A673 (cell line): ENCODE measurements at places on chromosomes 2 and 18.
A peak's percentile ranks its signal among the peaks of the same experiment; 100 is the strongest.

DNA sequence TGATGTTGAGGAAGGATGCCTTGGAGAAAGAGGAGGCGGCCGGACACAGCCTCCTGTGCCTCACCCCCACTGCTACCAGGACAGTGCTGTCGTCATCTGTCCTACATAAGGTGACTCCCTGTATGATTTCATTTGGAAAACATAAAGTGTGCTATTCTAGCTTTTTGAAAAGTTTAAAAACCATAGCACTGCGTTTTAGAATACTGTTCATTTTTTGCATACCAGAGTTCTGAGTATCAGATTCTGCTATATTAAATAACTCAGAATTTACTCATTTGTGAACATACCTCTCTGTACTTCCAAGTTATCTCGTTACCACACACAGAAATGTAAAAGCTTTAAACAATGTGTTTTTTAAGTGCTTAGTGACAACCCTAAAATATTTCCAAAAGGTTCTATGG, 302.9 kb downstream of the LRRTM1 start:
- DNase-seq: no peak

DNA sequence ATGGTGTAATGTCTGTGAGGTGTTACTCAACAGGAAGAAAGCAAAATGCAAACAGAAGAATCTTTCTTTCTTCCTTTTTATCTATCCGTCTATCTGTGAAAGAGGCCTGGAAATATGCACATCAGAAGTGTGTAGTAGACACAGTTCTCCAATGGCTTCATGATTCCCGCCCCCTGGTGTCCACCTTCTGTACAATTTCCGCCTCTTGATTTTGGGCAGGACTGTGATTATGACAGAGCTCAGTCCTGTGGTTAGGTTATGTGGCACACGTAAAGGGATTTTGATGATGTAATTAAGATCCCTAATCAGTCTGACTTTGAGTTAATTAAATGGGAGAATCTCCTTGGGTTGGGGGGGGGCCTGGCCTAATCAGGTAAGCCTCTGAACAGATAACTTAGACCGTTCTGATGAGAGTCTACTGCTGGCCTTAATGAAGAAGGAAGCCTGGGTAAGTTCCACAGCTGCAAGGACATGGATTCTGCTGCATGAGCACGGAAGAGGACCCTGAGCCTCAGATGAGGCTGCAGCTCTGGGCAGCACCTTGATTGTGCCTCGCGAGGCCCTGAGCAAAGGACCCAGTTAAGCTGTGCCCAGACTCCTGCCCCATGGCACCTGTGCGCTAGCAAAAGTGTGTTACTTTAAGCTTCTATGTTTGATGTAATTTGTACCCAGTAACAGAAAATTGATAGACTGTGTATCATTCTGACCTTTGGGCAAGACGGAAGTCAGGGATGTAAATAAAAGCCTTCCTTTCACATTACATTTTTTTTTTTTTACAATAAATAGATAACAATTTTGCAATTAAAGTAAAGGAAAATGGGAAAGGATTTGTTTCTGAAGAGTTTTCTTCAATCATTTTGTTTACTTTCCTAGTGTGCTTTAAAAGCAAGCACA, 11.3 kb upstream of the KCNF1 start:
- peak; percentile 75 for DNase-seq

DNA sequence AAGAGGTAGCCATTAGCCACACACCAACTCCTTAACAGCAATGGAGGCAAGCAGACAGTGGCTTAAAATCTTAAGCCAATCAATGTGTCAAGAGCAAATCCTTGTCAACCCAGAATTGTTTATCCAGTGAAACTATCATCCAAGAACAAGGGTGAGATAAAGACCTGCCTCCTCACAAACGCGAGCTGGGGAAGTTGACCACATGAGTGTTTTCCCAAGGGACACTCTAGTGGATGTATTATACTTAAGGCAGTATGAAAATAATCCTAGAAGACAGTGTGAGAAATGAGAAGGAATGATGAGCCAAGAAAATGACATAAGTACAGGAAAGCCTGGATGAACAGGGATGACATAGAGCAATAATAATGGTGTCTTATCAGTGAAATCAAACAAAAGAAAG, 209.6 kb downstream of the TWIST2 start:
- no peak for DNase-seq

GRCh38 chr18:54240629-54241107, 16.2 kb upstream of the MBD2 start:
- DNase-seq: no peak

DNA sequence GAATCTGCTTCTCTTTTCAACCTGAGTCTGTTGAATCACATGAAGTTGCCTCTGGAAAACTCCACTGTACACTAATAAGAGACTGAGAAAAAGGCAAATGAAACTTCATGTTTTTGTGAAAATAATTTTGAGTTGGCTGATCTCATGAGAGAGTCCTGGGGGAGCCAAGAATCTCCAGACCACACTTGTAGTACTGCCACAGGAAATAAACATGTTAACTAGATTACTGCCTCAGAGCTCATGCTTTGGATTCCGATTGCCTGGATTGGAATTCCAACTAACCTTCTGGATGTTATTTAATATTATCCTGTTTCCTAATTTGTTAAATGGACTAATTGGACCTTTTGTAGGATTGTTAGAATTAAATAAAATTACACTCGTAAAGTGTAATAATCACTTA, 25.2 kb downstream of the NUP35 start:
- peak; percentile 18 for DNase-seq

DNA sequence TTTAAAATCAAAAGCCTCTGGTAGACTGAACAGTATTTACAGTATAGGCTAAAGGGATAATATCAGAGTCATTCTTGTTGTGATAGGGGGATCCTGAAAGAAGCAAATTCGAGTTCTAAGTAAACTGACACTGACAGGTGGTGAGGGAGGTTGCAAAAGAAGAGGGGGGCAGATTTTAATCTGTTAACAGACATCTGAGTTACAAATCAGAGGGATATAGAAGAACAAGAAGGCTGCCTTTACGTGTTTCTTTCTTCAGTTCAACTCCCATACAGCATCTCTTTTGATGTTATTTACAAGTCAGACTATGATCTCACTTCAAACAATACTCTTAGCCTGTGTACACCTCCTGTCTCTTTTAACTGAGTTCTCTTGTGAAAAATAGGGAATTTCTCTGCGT, 16.3 kb upstream of the ITGA4 start:
- DNase-seq: no peak

DNA sequence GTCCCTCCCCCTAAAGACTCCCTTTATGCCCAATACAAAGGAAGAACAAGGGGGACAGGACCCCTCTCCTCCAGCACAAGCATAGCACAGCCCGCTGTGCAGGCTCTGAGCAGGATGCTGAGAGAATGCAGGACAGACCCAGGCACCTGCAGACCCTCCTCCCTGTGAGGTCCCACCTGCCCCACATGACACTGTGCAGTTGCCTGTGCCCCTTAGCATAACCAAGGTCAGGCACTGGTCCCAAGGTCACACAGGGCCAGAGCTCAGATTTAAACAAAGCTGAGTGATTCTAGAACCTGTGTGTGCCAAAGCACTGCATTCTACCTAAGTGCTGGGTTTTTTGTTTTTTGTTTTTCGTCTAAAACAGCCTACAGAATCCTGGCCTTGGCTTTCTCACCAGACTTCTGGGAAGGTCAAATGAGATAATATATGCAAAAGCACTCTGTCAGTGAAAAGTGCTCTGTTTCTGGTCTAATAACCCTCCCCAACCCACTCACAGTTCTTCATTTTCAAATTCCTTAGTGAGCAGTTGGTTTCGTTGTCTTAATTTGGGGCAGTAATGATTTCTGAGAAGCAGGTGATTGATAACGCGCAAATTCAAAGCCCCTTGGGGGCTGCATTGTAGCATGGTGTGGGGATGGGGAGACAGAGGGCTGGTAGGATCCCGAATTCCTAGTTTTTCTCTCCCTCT, 125.7 kb downstream of the KCTD1 start:
- no peak for DNase-seq

GRCh38 chr2:163123526-163123925, 285.0 kb upstream of the KCNH7 start:
- no peak for DNase-seq

DNA sequence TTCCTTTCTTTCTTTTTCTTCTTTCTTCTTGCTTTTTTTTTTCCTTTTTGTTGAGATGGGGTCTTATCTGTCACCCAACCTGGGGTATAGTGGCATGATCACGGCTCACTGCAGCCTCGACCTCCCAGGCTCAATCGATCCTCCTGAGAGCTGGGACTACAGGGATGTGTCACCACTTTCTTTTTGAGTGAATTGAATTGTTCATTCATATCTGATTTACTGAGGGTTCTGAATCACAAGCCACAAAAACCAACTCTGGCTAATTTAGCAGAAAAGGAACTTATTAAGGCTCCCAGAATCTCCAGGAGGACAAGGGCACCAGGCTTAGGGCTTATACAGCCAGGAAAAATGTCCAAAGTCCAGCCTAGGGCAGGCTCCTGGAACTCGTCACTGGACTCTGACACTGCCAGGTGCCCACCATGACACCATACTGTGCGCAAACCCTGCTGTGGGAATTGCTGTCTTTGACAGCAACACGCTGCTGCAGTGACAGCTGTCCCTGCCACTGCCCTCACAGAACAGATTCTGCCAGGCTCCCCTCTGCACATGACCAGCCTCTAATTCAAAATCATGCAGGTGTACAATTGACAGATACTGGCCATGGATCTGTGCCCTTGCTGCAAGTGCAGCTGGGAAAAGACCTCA, 42.9 kb upstream of the EML6 start:
- no peak for DNase-seq

GRCh38 chr18:75051757-75052156, 157.2 kb downstream of the PTGR3 start:
- no peak for DNase-seq

GRCh38 chr2:120758181-120759144, 22.8 kb downstream of the GLI2 start:
- no peak for DNase-seq

- no peak for DNase-seq
These were observed 31.6 kb upstream of the FZD5 start for GRCh38 chr2:207801259-207801658.

GRCh38 chr2:6355886-6356761, 509.6 kb downstream of the CMPK2 start:
- DNase-seq: peak; percentile 31

- DNase-seq: no peak
These were observed 60.6 kb downstream of the IL1R2 start for GRCh38 chr2:102052365-102052764.

DNA sequence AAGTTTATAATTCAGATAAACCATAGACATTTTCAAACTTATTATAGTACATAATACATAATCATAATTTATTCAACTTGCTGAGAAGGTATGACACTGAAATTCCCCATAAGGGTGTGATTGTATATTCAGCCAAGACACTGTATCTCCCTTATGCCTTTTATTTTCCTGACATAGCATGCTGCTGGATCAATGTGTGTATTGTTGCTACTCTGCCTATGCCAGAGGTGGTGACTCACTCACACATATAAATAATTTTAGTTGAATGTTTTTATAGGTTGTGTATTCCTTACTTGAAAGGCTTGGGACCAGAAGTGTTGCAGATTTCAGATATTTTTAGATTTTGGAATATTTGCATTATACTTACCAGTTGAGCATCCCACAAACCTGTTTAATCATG, 86.8 kb downstream of the VRK2 start:
- DNase-seq: no peak

DNA sequence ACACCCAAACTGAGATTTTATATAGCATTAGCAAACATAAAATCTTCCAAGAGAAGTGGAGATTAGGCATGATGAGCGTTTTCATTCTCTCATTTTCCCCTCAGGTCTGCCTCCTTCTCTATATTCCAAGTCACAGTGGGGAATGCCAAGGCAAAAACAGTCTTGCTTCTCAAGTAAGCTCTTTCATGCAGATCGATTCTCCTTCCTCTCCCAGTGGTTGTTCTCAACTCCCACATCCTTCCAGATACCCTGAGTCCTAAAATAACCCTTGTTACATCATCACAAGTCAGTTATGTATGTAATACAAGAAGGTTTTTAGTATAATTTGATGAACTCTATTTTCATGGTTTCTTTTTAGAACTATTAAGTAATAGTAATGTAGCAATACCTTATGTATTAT, 150.6 kb downstream of the TXNL1 start:
- no peak for DNase-seq

GRCh38 chr18:11009869-11010268, 139.5 kb downstream of the PIEZO2 start:
- no peak for DNase-seq

GRCh38 chr2:2331881-2332280, 806 bp upstream of the MYT1L start:
- DNase-seq: peak; percentile 7

DNA sequence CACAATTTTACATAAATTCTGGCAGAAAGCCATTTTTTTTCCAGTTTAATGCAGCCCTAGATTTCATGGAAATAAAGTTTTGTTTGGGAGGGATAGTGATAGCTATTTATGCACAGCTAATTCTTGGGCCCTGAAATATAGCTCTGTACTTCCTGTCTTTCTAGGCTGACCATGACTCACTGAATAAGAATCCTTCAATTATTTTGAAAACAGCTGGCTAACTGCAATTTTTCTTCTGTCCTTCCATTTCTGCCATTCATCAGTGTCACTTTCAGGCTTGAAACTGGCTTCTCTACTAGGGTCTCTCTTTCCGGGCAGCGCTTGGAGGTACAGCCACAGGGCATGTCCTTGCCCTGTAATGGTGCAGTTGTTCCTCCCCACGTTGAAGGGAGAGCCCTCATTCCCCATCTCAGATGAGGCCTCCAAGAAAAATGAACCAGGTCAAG, 97.1 kb upstream of the TMEM178A start:
- DNase-seq: peak; percentile 90

- DNase-seq: no peak
These were observed 168.3 kb downstream of the SMAD7 start for GRCh38 chr18:48782381-48782861.

DNA sequence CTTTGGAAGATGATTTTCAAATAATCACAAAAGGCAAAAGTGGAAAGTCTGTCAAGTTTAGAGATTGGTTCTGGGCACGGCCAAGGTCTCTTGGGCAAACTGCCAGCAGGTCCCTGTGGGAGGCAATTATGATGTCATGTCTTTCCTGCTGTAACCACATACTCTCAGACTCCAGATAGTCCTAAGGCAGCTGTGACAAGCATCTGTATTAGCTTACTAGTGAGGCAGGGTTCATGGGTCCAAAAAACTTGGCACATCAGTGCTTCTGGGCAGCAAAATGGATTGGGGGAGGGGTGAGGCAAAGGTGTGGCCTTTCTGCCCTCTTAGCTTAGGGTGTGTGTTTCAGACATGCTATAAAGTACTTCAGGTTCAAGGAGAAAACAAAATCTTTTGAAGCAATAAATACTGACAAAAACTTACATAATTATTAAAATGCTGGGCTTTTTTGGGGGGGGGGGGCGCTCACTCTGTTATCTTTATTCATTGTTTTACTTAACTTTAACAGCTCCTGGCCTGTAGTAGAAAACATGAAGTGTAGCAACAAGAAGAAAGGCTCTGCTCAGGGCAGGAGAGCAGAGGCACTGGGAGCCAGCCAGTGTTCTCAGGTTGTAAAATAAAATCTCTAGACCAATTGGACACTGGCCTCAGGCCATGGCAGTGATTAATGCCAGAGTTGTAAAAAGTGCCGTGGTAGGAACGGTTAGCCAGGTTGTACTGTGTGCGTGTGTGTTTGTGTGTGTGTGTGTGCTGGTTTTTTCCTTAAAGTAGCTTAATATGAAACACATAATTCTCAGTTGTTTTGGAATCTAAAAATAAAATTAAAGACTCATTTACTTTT, 14.3 kb upstream of the TANC1 start:
- peak; percentile 93 for DNase-seq
